ENCODE measurements at places on chromosomes 7 and 10. TPM values are rescaled to one million over a fixed set of nuclear protein-coding genes. Genes with fewer than 3 reads are reported as not detected.

The CALY gene
- 1.8 TPM for total RNA-seq

GRCh38 chr10:110893559-110894179 lies 21.9 kb downstream of the PDCD4 start:
- H3K27me3 ChIP-seq, result no peaks in the 10 kb centered on the region
- H3K4me1 ChIP-seq, result no peaks in the 10 kb centered on the region
- H3K4me3 ChIP-seq, result no peak overlapping the region
- H3K27ac ChIP-seq, result no peak overlapping the region

DNA sequence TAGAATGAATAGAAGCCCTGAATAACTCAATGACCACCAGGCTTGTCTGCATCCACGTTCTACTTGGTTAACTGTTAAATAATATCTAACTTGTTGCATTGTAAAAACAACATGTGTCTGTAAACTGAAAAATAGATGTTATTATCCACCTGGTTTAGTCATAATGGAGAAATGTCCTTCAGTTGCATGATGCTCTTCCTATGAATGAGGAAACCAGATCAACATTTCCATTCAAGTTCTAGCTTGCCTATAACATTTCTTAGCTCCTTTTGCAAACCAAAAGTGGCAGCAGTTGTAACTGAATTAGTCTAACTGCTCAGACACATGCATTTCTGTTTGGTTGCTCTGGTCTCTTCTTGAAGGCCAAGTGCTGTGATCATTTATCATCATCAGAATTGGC lies 62.9 kb upstream of the BET1 start:
- no peak overlapping the region for H3K27ac ChIP-seq
- H3K36me3 ChIP-seq, result no peaks in the 10 kb centered on the region
- no peak overlapping the region for H3K4me3 ChIP-seq
- no peak for DNase-seq

GRCh38 chr7:139340808-139341057 lies 404 bp upstream of the FMC1 start:
- H3K36me3 ChIP-seq, result peaks cover 13% of the 10 kb centered on the region
- peak overlapping the region; percentile 99 for H3K27ac ChIP-seq
- H3K4me3 ChIP-seq, result peak overlapping the region; percentile 92
- peaks cover 7% of the 10 kb centered on the region for H3K4me1 ChIP-seq

The HOXA10 gene
- not detected for total RNA-seq

DNA sequence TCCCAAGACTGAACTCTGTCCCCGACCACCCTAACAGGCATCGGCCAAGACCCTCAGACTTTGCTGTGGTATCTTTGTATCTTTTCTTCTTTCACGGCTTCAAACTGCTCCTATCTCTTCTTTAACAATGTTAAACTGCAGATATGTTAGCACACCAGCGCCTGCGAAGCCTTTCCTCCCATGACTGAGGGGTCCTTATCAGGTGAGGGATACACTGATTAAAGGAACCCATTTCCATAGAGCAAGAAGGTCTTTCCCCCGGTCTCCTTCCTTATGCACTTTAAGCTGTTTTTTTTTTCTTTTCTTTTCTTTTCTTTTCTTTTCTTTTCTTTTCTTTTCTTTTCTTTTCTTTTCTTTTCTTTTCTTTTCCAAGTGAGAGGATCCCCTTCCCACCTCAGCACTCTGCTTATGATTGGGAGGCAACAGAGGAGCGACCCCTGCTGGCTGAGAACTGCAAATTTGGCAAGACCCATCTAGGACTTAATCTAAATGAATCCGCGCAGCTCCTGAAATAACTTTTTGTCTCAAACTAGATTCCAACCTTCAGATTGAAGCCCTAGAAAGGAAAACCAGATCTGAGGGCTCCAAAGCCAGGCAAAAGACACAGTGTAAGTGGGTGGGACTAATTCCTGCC lies 109.9 kb downstream of the ITGB8 start:
- no peak overlapping the region for H3K4me3 ChIP-seq
- no peaks in the 10 kb centered on the region for H3K36me3 ChIP-seq
- no peak overlapping the region for H3K27ac ChIP-seq
- DNase-seq, result peak; percentile 81

The ABCC2 gene
- 0.57 TPM for total RNA-seq

DNA sequence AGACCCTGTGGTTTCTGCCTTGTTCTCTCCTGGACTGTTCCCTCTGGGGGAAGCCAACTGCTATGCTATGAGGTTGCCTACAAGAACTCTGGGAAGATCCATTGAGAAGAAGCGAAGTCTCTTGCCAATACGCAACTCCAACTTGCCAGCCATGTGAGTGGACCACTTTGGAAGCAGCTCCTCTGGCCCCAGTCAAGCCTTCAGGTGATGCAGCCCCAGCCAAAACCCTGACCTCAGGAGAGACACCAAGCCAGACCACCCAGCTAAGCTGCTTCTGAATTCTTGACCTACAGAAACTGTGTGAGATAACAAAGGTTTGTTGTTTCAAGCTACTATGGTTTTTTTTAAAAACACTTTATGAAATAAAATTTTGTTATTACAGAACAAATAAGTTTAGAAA lies 20.2 kb upstream of the MYL7 start:
- no peak overlapping the region for H3K27ac ChIP-seq
- no peak for DNase-seq
- no peaks in the 10 kb centered on the region for H3K36me3 ChIP-seq
- peaks cover 11% of the 10 kb centered on the region for H3K4me1 ChIP-seq

Measured in WTC11 (cell line).